Neural crest cell (in vitro differentiated cells): ENCODE measurements at places on chromosomes 12 and 14.

DNA sequence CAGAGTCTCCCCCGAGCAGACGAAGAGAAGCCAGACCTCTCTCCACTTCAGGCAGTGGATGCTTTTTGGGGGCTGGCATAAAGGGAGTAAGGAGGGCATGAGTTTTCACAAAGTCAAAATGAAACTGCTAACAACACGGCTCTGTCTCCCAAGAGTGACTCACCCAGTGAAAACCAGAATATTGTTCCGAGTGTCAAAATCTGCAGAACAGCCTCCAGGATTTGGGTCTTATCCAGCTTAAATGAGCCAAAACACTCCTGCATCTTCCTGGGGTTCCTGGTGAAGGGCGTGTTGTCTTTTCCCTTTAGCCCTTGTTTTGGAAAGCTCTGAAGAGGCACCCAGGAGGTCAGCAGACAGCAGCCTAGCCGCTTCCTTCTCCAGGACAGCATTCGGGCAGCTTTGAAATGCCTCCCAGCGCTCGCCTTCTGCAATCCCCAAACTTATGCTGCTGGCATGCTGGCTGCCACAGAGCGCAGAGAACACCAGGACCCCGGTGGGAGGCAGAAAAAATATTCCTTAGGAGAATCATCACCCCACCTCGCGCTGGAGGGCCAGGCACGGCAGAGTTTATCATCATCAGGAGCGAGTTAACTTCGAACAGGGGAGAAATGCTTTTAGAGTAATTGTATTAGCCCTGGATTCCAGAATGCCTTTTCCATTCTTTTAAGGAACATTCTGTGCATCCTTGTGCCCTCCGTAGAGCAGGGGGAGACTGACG is 117.7 kb upstream of the NCOR2 start:
- DNase-seq: no peak

- no peak for DNase-seq
These were observed 81.6 kb downstream of the ITPK1 start for GRCh38 chr14:93033983-93034670.

DNA sequence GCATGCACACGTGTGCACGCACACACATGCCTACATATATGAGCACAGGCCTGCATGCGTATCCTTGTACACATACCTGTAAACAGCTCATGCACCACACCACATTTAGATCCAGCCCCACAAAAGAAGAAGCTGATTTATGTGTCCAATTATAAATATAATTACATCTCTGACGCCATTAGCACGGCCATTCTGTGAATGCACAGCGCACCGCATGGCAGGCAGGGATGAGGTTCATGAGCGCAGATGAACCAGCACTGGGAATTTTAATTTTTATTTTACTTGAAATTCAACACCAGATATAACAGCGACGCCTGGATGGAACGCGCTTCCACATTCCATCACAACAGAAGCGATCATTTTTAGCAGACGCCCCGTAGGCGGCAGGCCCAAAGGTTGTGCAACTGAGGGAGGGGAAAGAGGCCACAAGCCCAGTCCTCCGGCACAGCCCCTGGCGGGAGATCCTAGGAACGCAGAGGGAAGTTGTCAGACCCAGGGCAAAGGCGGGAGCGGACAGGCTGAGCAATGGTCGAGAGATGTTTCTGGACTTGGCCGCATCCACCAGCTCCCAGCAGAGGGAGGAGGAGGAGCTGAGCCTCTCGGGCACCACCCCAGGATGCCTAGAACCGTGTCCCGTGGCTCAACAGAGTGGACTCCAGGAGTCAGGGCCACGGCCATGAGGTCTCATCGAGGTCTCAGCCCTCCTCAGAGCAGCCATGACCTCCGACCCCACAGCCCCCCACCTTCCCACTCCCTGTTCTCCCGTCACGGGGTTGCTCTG is 37.9 kb upstream of the GALNT9 start:
- DNase-seq: no peak

DNA sequence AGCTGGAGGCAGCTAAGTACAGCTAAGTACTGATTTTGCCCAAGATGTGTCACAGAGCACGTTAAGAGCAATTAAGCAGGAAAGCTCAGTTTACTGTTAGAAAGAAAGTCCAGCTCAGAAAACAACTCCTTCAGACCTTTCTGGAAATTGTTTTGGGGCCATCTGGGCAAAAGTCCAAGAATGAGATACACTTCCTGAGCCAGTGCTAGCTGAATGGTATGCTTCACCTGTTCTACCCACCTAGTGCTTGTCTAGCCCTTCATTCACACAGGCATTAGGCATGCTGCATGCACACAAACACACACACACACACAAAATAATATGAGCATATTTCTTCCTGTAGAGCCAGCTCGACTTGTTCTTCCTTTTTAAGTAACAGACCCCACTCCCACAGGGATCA is 6.6 kb upstream of the IKZF4 start:
- no peak for DNase-seq

GRCh38 chr12:93113317-93114006 is 184.4 kb upstream of the EEA1 start:
- DNase-seq: no peak

- DNase-seq: no peak
These were observed 169.3 kb upstream of the AMIGO2 start for GRCh38 chr12:47249082-47249481.

- no peak for DNase-seq
These were observed 53.7 kb downstream of the MAP3K9 start for GRCh38 chr14:70755655-70756054.

DNA sequence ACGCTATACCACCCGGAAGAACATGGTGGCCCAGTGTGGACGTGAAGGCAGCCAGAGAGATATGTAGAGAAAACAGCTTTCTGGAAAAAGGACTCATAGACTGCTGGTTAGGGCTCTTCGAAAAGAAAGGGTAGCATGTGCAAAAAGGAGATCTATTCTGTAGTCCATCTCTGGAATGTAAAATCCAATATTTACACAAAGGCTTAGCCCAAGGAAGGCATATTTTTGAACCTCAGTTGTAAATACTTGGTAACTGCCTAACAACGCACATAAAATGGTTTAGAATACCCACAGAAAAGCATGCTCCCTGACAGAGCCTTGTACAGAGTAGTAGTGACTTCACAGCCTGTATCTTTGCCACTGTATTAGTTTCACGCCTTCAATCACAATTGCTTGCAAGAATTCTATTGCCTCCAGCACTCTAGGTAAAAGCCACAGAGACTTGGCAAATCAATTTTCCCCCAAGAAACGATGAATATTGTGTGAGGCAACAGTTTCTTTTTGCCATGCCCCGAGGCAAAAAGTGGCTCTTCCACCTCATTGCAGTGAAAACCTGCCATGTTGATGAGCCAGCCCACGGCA is 59.2 kb downstream of the TRIM9 start:
- DNase-seq: no peak

- DNase-seq: no peak
These were observed 55.5 kb downstream of the TTC7B start for GRCh38 chr14:90760591-90761316.

GRCh38 chr14:23181453-23181852 is 2.0 kb downstream of the SLC7A8 start:
- DNase-seq: no peak

DNA sequence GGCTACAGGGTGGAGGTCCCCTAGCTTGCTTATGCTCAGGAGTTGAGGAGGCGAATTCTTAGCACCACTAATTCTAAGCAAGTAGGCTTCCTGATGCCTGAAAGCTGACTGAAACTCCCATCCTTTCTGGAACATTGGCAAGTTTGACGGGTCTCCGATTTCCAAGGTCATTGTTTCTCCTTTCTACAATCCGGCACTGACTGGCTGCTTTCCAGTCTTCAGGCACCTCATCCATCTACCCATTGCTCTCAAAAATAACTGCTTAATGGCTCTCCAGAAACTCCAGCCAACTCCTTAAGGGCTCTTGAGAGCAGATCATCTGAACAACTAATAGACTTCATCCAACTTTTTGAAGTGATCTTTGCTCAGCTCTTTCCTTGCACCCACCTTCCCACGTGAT is 13.3 kb downstream of the REM2 start:
- DNase-seq: no peak

DNA sequence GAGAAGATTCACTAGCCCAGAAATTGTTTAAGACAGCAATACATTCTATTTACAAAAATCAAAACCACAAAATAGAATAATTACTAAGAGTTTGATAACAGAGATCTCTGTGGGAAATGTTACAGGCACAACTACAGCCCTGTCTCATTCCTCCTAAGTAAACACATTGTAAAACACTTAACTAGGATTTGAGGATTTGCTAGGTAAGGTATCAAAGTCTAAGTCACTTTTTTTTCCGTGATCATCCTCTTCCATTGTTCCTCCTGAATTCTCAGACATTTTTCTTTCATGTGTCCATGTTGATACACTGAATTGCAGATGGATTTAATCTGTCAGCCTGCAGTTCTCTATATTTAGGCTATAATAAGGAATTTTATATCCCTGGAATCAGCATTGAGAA is 127.5 kb downstream of the ACSS3 start:
- DNase-seq: no peak

DNA sequence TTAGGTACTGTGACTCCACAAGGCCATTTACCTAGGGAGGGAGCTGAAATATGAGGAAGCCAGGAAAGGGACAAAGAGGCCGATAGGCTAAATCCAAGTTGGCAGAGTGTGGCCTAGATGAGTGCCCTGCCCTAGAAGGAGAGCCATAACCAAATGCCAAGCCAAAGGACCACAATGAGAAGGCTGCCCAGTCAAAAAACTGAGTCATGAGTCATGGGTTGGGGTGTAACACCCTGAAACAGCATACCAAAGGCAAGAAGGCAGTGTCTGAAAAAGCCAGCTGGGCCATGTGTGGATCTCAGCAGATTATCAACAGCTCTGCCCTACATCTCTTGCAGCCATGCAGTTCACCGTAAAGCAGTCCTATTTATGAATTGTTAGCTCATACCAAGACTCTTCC is 171.7 kb downstream of the PHLDA1 start:
- DNase-seq: no peak

GRCh38 chr12:131454418-131455217 is 256.3 kb upstream of the SFSWAP start:
- peak; percentile 73 for DNase-seq

GRCh38 chr12:120249266-120249874 is 16.2 kb downstream of the PXN start:
- no peak for DNase-seq

DNA sequence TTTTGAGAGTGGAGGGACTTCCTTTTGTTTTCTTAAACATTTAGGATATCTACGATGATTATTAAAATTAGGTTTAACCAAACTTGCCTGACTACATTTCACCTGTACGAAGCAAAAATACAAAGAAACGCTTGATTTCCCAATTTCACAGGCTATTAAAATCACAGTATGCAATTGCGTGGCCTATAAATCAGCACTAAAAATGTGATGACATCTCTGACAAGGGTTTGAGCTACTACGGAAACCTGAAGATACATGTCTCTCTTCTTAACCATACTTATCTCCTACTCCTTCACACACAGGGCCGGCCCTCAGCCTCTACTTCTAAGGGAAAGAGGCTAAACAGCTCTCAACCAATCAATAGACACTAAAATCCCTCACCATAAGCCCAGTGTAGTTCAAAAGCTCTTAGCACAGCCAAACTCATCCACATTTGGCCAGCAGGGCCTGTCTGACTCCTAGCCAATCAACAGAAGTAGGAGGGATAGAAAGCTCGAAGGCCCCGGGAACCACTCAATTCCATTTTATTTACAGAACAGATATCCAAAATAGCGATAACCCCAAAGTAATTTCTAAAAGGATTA is 137.3 kb downstream of the FOXN3 start:
- DNase-seq: no peak

DNA sequence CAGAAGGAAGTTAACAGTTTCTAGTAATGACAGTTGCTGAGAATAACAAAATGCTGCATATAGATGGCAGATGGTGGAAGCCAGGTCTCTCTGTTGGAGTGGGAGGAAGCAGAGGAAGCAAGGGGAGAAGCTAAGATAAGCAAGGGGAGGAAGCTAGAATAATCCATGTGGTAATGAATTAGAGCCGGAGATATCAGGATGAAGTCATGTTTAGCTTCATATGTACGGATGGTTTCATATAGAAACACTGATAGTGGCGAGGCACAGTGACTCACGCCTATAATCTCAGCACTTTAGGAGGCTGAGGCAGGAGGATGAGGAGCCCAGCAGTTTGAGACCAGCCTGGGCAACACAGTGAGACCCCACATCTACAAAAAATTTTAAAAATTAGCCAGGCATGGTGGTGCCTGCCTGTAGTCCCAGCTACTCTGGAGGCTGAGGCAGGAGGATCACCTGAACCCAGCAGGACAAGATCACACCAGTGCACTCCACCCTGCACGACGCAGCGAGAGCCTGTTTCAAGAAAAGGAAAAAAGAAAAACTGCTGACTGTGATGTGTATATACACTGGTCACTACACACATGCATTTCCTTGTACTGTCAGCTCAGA is 49.2 kb downstream of the ANAPC7 start:
- DNase-seq: no peak

DNA sequence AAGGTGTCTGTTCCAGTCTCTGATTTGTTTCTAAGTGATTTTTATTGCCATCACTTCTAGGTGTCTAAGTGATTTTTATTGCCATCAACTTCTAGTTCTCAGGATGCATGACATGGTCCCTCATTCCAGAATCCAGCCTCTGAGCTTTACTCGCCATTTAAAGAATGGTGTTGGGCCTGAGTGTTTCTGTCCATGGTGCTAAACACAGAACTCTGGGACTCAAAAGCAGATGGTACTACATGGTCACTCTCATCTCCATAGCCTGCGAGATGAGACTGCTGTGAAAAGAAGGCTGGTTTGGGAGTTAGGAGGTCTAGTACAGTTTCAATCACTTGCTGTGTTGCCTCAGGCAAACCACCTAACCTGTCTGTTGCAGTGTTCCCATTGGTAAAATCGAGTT is 276.6 kb downstream of the NRXN3 start:
- DNase-seq: no peak

DNA sequence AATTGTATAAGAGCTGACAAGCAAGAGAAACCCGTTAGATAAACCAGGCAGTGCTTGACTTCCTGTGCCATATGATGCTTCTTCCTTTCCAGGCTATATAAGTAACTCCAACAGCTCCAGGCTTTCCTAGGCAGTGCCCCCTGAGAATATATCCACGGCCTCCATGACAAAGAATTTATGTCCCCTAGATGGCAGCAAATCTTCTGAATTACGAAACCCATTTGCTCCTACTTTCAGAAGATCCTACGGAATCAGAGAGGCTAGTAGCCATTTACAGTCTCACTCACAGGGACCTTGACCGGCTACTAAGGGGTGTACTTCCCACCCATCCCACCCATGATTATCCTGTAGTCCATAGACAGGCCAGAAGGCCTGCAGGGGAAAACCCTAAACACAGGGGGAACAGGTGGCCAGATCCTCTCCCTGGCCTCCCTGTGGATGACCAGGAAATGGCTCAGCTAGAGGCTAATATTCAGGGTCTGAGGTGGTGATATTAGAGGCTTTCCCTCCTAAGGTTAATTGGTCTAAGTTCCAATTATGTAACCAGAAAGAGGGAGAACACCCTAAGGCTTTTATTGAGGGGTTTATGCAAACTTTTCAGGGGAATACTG is 77.2 kb upstream of the DCD start:
- no peak for DNase-seq

DNA sequence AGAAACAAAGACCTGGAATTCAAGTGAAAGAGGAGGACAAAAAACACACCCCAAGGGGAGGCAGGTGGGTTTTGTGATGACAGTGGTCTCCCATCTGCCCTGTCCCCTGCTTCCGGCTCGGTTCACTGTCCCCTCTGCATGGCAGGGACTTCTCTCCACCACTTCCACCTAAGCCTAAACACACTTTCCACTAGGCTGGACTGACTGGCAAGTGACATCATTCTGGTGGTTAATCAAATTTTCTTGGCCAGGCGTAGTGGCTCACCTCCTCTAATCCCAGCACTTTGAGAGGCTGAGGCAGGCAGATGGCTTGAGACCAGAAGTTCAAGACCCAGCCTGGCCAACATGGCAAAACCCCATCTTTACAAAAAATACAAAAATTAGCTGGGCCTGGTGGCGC is 11.9 kb downstream of the PLEKHG6 start:
- no peak for DNase-seq

- DNase-seq: peak; percentile 49
These were observed 1519.3 kb upstream of the TMEM132C start for GRCh38 chr12:126747530-126748149.
